Lower lobe of right lung (tissue), 2 donors: ENCODE measurements at places on chromosomes 1 and 21. TPM values are rescaled to one million over a fixed set of nuclear protein-coding genes. Genes with fewer than 3 reads are reported as not detected.
A peak's percentile ranks its signal among the peaks of the same experiment; 100 is the strongest.

DNA sequence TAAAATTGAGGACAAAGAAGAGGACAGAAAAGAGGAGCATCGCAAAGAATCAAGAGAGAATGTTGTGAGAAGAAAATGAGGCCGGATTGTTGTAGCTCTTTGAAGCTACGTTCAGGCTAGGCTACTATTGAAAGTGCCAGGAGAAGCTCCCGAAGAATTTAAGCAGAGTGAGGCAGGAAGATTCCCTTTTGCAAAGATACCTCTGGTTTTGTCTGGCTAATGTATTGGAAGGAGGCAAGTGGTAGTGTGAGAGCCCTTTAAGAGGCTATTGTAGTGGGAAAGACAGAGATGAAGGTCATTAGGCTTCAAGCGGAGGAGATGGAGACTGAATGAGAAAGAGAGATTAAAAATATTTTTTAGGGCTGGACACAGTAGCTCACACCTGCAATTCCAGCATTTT is 476.9 kb upstream of the ADGRL2 start:
- no peaks in the 10 kb centered on the region for H3K4me1 ChIP-seq
- H3K27ac ChIP-seq, result no peak overlapping the region
- H3K27me3 ChIP-seq, result no peaks in the 10 kb centered on the region
- no peak overlapping the region for H3K4me3 ChIP-seq
- H3K36me3 ChIP-seq, result no peaks in the 10 kb centered on the region

DNA sequence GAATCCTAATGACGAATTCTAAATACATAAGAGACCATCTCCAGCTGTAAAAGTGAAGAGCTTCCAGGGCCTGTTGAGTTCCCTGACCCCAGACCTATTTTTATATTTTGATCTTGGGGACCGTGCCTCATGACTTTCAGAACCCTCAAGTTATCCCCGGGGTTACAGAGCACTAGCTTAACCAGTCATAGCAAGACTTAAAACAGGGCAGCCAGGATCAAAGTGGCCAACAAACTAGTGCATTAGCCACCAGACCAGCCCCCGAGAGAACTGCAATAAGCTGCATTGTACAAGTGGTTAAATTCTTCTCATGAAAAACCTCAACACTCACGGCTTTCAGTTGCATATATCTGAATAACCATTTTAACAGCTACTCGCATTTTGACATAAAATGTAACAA is 183.0 kb downstream of the BARHL2 start:
- H3K27ac ChIP-seq, result no peak overlapping the region
- no peak for DNase-seq
- H3K36me3 ChIP-seq, result no peaks in the 10 kb centered on the region
- H3K4me1 ChIP-seq, result no peaks in the 10 kb centered on the region
- no peak overlapping the region for H3K4me3 ChIP-seq

DNA sequence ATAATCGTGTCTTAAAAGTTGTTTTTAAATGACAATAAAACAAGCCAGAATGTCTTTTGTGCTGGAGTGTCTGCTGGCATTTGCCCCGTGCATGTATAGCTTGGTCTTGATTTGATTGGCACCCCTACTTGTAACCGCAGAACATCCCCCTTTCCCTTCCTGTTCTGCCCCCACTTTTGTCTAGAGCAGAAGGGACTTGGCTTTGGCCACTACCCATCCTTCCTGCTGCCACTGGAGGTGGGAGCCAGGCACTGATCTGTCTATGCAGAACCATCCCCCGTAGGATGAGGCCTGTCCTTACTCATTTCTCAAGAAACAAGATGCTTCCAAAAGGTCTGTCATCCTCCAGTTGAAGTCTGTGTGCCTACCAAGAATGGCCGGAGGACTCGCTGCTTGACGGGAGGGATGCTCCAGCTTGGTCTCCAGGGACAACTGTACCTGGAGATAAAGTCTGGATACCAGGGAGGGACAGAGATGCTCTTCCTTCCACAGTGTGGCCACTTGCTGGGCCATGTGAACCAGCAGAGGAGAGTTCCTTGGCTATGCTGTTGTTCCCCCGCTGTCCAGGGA is 1.1 kb upstream of the SLC27A3 start:
- H3K36me3 ChIP-seq, result peaks cover 48% of the 10 kb centered on the region
- H3K27me3 ChIP-seq, result no peaks in the 10 kb centered on the region
- no peak for DNase-seq
- H3K4me1 ChIP-seq, result peaks cover 85% of the 10 kb centered on the region
- peak overlapping the region; percentile 89 for H3K27ac ChIP-seq

Gene TMEM52
- 1.4 TPM for total RNA-seq

- H3K27me3 ChIP-seq, result no peaks in the 10 kb centered on the region
- H3K36me3 ChIP-seq, result no peaks in the 10 kb centered on the region
- peaks cover 76% of the 10 kb centered on the region for H3K4me1 ChIP-seq
- H3K4me3 ChIP-seq, result no peak overlapping the region
These were observed 24.1 kb downstream of the NFYC start for GRCh38 chr1:40715491-40716059.

DNA sequence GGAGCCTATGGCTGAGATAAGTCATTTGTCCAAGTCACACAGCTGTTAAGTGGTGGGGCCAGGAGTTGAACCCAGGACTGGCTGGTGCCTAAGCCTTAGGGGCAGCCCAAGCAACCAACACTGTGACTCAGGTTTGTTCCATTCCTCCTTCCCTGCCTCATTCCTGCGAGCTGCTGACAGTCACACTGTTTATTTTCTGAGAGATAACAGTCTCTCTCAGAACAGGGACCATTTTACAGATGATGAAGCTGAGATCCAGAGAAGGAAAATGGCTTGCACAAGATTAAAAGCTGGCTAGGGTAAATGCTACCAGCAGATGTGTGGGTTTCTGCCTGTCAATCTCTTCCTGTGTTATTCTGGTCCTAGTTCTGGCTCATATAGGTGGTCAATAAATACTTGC is 24.3 kb upstream of the TCEA3 start:
- no peak overlapping the region for H3K4me3 ChIP-seq
- no peak overlapping the region for H3K27ac ChIP-seq
- no peak for DNase-seq
- H3K27me3 ChIP-seq, result no peaks in the 10 kb centered on the region
- peaks cover 20% of the 10 kb centered on the region for H3K36me3 ChIP-seq
- peaks cover 35% of the 10 kb centered on the region for H3K4me1 ChIP-seq

DNA sequence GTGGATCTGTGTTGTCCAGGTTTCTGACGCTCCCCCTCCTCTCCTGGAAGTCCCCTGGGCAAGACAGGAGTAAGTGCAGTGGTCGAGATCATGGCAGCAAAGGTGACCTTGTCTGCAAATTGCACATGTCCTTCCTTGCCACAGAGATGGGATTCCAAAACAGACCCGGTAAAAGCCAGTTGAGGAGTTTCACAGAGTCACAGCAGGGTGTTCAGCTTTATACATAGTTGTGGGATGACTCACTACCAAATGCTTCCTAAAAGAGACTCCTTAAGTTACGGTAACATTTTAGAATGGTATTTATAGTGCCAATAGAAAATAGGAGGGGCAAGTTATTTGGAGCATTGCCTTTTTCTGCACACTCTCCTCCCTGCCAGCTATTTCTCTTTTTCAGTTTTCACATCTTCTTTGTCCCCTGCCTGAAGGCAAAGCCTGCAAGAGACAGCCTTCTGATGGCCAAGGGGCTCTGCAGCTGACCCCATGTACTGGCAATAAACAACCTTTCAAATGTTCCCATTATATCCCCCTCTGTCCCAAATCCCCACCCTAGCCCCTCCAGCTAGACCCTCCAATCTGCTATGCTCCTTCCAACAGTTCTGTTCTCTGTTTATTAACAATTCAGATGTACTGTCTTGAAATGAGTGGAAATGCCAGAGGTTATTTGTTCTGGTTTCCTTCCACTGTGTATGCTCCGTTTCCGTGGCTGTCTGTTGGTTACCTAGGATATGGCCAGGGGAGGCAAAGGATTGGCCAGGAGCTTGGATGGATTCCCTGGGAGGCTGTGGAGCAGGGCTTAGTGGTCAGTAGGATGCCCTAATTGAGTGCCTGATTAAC is 115.0 kb downstream of the TGFB2 start:
- no peaks in the 10 kb centered on the region for H3K36me3 ChIP-seq
- no peaks in the 10 kb centered on the region for H3K27me3 ChIP-seq
- H3K4me3 ChIP-seq, result no peak overlapping the region
- H3K4me1 ChIP-seq, result peaks cover 38% of the 10 kb centered on the region
- DNase-seq, result no peak

Gene ZSWIM5
- total RNA-seq, result 3.6 TPM

Gene PTPRU
- total RNA-seq, result 35.1 TPM

Gene GJC2
- total RNA-seq, result 6.0 TPM

DNA sequence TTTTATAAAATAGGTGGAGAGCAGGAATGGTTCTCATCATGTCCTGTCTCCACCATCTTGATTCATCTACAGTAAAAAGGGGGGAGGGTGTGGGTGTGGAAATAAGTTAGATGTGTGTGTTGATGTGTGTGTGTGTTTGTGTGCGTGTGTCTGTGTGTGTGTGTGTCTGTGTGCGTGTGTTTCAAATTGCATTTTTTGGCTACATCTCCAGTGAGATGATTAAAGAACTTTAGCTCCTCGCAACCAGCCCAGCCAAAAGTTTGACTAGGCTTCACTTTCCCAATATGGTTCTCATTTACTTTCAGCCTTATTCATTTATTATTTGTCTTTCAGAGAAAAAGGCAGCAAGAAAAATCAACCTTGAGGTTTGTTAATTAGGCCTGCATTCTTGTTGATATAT is 14.7 kb upstream of the HAO2 start:
- H3K4me3 ChIP-seq, result no peak overlapping the region
- H3K27ac ChIP-seq, result no peak overlapping the region
- no peak for DNase-seq
- no peaks in the 10 kb centered on the region for H3K36me3 ChIP-seq

Gene CD5L
- 6.8 TPM for total RNA-seq

- no peaks in the 10 kb centered on the region for H3K36me3 ChIP-seq
- peak overlapping the region; percentile 82 for H3K4me3 ChIP-seq
- DNase-seq, result peak; percentile 51
These were observed 630 bp downstream of the MTF2 start for GRCh38 chr1:93079685-93080141.

Gene SLAMF1
- 1.4 TPM for total RNA-seq

DNA sequence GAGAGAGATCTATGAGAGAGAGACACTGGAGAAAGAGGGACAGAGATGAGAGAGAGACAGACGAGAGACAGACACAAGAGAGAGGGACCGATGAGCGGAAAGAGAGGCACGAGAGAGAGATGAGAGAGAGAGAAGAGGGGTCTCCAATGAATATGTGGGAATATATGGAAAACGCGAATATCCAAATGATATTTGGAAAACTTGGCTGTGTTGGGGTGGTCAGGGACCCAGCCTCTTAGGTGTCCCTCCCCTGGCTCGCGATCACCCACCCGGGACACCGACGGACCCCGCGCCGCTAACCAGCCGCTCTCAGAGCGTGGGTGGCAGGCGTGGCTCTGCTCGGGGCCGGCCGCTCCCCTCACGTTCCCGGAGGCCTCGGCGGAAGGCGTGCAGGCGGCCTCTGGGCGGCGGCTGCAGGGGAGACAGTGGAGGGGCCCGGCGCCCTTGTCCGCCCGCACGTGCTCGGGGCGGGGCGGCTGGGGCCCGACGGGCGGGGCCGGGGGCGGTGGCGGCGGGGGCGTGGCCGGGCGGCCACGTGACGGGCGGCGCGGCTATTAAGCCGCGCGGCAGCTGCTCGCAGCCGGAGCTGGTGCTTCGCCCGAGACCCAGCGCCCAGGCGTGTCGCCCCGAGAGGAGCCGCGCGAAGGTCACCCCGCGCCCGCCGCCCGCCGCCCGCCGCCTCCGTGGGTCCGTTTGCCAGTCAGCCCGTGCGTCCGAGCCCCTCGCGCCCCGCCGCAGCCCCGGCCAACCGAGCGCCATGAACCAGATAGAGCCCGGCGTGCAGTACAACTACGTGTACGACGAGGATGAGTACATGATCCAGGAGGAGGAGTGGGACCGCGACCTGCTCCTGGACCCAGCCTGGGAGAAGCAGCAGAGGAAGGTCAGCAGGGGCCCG is at the start of gene ACTN2:
TSS of gene ACTN2 (plus strand) at position 583 of the 898 bp plus-strand sequence. CDS start at position 758, 175 bp downstream.
- H3K27ac ChIP-seq, result peak within 1 kb of the TSS; percentile 49
- H3K4me3 ChIP-seq, result peak within 1 kb of the TSS; percentile 58
- peaks cover 21% of the 10 kb centered on the region for H3K27me3 ChIP-seq

- H3K27me3 ChIP-seq, result no peaks in the 10 kb centered on the region
- no peak overlapping the region for H3K27ac ChIP-seq
- no peak for DNase-seq
- H3K4me1 ChIP-seq, result peaks cover 7% of the 10 kb centered on the region
These were observed 115.9 kb downstream of the LRRC53 start for GRCh38 chr1:74396462-74396861.

DNA sequence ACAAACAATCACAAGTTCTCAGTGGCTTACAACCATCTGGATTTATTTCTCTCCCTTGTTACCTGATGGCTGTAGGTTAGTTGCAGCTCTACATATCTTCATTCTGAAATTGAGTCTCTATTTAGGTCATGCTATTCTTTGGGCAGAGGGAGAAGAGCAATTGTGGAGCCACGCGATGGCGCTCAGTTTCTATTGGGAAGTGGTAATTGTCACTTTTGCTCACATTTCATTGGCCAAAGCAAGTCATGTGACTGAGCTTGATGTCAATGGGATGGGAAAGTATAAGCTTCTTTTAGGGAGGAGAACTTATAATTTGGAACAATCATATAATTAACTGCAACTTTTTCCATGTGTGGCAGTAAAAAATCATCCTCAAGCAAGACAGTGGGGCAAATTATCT is 166.5 kb downstream of the LMO4 start:
- no peaks in the 10 kb centered on the region for H3K36me3 ChIP-seq
- H3K27ac ChIP-seq, result no peak overlapping the region
- H3K4me3 ChIP-seq, result no peak overlapping the region
- H3K4me1 ChIP-seq, result no peaks in the 10 kb centered on the region
- DNase-seq, result no peak

- no peak for DNase-seq
- H3K27ac ChIP-seq, result peak overlapping the region; percentile 0
- peaks cover 12% of the 10 kb centered on the region for H3K4me1 ChIP-seq
- H3K36me3 ChIP-seq, result no peaks in the 10 kb centered on the region
These were observed 70.0 kb downstream of the ALG14 start for GRCh38 chr1:95002540-95003432.

Gene IRF6
- total RNA-seq, result 18.2 TPM

Gene BGLAP
- total RNA-seq, result 4.8 TPM

Gene ATF3
- total RNA-seq, result 25.8 TPM

Gene RGS13
- total RNA-seq, result 5.0 TPM

DNA sequence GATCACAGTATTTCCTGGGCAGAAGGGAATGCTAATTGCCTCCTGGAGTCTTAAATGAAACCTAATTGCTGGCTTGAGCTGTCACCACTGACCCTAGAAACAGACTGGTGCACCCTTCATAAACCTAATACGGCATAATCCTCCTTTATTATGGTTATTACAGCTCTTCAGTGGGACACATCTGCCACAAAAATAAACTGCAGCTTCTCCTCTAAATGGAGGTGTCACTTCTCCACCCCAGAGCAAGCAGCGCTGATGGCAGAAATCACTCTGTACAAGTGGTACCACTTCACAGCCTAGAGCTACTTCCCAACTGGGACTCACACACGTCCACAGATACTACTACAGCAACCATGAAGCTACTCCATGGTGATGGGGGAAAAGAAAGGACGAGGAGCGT is 11.1 kb downstream of the PTPN14 start:
- H3K36me3 ChIP-seq, result no peaks in the 10 kb centered on the region
- H3K4me3 ChIP-seq, result no peak overlapping the region
- peaks cover 35% of the 10 kb centered on the region for H3K4me1 ChIP-seq
- H3K27me3 ChIP-seq, result no peaks in the 10 kb centered on the region
- DNase-seq, result no peak
- H3K27ac ChIP-seq, result no peak overlapping the region
